ENCODE measurements at places on chromosomes 5 and 9.
A peak's percentile ranks its signal among the peaks of the same experiment; 100 is the strongest.

GRCh38 chr5:42851481-42851880 lies 39.8 kb upstream of the SELENOP start:
- no peak for DNase-seq

DNA sequence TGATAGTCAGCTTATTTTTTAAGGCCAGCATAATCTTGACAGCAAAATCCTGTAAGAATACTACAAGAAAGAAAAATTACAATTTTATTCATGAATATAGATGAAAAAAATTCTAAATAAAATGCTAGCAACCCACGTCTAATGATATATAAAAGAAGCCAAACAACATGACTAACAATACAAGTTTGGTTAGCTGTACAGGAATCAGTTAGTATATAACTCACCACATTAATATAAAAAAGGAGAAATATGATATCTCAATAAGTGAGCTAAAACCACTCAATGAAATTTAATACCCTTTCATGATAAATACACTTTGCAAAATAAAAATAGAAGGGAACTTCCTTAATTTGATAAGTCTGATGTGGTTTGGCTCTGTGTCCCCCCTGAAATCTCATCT lies 139.7 kb upstream of the MAN2A1 start:
- DNase-seq: no peak

DNA sequence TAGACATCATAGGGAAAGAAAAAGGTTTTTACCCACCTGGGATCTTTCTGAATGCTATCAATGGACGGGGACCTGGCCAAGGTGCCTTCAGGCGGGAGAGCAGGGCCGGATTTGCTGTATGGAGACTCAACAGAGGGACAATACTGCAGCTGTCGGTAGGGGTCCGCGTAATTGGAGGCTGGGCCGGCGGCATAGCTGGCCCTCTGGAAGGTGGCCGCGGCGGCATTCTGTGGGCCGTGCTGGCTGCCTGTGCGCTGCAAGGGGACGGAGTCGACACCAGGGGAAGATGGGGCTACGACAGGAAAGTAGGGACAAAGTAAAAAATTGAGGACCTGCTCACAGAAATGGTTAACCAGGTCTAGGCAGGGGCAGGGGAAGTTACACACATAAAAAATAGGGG lies 557.9 kb downstream of the CTNND2 start:
- no peak for DNase-seq

- no peak for DNase-seq
These were observed 7.5 kb downstream of the NR2F1 start for GRCh38 chr5:93590493-93590892.

- DNase-seq: no peak
These were observed 139.8 kb downstream of the DOCK8 start for GRCh38 chr9:354453-354852.

DNA sequence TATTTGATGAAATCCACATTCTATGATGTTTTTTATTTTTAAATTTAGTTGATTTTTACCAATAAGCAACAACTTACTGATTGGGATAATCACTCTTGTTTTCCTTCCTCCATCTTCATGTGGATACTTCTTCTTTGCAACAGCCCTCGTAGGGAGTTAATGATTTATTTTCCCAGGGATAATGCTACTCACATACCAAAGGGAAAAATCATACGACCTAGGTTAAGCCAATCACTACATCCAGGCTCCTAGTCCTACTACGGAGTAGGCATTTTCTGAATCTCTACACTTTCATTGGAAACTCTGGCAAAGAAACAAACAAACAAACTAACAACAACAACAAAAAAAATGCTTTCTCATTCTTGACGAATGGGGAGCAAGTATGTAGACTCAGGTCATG lies 663.4 kb downstream of the PTPRD start:
- DNase-seq: no peak

DNA sequence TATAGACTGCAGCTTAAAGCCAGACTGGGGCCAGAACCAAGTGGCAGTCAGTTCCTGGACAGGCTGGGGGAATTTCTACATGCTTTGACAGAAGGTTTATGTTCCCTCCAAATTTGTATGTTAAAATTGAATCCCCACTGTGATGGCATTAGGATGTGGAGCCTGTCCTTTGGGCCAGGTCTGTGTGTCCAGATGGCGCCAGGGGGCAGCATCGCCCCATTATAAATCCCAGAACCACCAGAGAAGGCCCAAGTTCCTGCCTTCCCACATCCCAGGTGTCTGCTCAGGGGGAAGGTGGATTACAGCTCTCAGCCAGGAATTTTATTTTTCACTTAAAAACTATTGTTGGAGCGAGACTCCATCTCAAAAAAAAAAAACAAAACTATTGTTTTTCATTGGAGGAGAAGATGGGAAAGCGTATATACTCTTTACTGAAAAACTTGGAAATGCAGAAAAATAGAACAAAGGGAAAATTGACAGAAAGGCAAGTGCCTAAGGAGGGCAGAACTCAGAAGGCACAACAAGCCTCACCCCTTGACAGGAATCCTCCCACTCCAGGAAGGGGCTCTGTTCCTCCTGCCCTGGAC lies 5.0 kb downstream of the IL3 start:
- peak; percentile 37 for DNase-seq

DNA sequence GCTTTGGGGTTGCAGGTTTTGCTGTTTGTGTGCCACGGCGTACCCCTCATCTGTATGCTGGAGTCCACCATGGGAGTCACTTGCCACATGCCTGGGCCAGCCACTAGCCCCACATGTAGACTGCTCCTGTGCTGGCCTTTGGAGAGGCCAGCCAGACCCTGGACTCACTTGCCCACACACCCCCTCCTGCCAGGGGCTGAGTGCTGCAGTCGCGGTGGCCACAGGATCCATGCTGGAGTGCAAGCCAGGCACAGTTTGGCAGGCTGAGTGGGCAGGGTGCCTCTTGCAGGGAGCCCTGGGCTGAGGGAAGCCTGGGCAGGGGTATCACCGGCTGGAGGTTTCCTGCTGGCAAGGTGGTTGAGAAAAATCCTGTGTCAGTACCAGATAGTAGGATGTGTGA lies 25.6 kb upstream of the GCNT1 start:
- no peak for DNase-seq

DNA sequence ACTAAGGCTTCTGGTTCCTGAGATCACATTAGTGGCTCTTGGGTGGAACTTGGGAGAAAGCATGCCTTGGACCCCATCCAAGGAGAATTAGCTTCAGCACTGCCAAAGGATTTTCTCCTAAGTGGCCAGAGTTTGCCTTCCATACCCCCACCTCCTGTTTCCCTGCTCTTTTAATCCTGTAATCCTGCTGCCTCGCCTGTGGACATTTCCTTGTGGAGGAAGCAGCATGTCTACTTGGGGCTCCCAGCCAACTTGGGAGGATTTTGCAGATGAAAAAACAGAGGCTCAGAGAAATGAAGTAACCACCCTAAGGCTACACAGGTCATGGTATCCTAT lies 1.6 kb downstream of the ARSI start:
- DNase-seq: no peak

DNA sequence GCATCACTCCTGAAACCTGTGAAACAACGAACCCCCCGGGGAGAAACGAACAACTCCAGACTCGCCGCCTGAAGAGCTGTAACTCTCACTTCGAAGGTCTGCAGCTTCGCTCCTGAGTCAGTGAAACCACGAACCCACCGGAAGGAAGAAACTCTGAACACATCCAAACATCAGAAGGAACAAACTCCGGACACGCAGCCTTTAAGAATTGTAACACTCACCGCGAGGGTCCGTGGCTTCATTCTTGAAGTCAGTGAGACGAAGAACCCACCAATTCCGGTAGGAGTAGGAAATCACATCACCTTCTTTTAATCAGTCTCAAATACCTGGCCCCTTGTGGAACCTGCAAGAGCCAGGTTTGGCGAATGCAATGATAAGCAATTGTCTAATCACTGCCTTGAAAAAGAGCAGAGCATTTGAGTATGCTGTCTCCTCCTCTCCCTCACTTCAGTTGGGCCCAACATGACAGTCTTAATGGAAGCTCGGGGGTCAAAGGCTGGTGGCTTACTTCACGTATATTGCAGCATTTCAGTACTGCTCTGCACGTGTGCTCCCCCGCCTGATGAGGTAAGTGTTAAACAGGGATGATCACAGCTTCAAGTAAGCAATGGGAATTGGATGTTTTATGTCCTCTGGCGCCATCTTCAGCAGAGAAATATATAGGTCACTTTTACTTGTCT lies 473 bp downstream of the IRGM start:
- peak; percentile 12 for DNase-seq

- no peak for DNase-seq
These were observed 146.5 kb upstream of the TLX3 start for GRCh38 chr5:171162596-171162995.

Measured in stimulated activated CD4-positive, alpha-beta T cell treated with anti-CD3 and anti-CD28 coated beads, Interleukin-15, amount 100 ng/mL, for 1 hour (primary cell).